T-helper 17 cell (primary cell): ENCODE measurements at places on chromosomes 3 and 15. TPM values are rescaled to one million over a fixed set of nuclear protein-coding genes. Genes with fewer than 3 reads are reported as not detected.

GABRR3 gene
- not detected for total RNA-seq

LRRC2 gene
- total RNA-seq, result 0.52 TPM

IMPG2 gene
- total RNA-seq, result 0.45 TPM

WDR93 gene
- total RNA-seq, result not detected

SKOR1 gene
- 2.7 TPM for total RNA-seq

WDR48 gene
- 102 TPM for total RNA-seq
